ENCODE measurements at places on chromosomes 13 and 19.

DNA sequence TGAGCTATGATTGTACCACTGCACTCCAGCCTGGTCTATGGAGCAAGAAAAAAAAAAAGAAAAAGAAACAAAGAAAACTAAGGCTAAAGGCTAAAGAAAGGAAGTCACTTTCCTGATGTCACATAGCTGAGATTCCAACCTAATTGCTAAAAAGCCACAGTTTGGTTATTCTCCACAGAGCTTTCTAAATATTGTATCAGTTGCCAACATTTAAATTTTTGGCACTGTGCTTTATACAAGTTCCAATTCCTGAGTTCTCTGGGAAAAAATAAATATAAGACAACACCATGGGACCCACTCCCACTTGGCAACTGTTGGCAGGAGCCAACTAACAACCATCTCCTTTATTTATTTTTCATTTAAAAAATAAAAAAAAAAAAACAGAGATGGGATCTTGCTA lies 11.2 kb upstream of the LYPD3 start:
- DNase-seq, result peak; percentile 33

DNA sequence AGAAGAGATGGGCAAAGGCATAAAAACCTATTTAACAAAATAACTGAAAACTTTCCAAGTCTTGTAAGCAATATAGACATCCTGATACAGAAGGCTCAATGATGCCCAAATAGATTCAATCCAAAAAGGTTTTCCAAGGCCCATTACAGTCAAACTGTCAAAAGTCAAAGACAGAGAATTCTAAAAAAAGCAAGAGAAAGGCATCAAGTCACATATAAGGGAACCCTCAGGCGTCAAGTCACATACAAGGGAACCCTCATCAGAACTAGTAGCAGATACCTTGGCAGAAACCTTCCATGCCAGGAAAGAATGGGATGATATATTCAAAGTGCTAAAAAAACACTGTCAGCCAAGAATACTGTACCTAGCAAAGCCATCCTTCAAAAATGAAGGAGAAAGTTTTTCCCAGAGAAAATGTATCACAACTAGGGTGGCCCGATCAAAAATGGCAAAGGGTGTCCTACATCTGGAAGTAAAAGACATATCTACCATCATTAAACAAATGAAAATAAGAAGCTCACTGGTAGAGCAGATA lies 21.2 kb downstream of the ZNF829 start:
- DNase-seq, result no peak

- no peak for DNase-seq
Measured at GRCh38 chr19:30017172-30017571, 75.1 kb downstream of the URI1 start.

DNA sequence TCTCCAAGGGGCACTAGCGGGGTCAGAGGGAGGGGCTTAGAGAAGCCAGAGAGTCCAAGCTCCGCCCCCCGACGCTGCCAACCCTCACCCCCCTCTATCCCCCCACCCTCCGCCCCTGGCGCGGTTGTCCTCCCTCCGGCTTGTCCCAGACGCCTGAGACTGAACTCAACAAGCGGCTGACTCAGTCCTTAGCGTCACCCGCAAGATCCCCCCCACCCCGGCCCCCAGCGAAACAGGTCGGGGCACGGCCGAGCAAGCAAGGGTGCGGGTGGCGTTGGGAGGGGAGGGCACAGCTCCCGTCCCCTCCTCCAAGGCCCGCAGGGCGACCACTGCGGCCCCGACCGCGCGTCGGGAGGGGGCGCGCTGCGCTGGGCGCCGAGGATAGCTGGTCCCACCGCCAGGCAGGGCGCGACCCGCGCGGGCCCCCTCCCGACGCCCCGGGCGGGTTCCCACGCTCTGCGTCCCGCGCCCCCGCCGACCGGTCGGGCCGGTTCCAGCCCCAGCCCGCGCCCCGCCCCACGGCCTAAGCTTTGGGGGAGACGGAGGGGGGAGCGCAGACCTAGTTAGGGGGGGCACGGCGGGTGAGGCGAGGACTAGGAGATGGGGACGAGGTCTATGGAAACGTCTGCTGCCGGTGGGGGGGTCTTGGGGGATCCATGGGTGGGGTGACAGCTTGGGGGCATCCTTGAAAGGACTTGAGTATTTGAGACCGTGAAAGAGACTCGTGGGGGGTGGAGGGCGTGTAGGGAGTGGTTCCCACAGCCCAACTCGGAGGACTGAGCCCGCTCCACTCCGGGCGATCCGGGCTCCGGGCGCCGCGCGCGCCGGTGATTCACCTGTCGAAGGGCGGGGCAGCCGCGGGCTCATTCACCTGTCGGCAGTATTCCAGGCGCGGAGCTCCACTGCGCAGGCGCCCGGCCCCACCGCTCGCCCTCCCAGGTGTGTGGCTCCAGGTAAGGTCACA lies 5.1 kb downstream of the NOTCH3 start:
- no peak for DNase-seq

DNA sequence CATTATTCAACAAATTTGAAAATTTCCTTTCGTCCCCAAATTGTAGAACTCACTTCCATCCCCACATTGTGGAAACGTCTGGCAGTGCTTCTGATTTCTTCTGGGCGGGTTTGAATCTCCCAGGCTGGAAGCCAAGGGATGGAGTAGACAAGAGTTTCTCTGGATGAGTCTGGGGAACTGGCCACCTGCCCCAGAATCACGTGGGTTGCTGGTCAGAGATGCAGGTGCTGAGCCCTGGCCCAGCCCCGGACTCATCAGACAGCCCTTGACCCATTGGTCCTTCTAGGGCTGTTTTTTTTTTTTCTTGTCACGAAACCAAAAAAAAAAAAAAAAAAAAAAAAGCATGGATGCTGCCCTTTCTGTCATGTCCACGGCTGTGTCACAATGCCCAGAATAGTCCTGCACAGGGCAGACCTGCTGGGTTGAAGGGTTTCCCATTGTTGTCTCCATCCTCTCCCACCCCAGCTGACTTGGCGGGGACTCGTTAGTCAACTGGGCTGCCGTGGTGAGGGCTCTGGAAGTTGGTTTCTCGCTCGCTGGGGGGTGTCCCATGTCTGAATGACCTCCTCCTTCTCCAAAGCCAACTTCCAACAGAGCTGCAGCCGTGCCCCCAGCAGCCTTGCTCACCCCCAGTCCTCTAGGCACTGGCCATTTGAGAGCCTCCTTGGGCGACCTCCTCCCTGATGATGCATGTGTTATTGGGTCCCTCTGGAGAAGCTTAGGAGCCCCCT lies 12.8 kb downstream of the CHST8 start:
- no peak for DNase-seq

DNA sequence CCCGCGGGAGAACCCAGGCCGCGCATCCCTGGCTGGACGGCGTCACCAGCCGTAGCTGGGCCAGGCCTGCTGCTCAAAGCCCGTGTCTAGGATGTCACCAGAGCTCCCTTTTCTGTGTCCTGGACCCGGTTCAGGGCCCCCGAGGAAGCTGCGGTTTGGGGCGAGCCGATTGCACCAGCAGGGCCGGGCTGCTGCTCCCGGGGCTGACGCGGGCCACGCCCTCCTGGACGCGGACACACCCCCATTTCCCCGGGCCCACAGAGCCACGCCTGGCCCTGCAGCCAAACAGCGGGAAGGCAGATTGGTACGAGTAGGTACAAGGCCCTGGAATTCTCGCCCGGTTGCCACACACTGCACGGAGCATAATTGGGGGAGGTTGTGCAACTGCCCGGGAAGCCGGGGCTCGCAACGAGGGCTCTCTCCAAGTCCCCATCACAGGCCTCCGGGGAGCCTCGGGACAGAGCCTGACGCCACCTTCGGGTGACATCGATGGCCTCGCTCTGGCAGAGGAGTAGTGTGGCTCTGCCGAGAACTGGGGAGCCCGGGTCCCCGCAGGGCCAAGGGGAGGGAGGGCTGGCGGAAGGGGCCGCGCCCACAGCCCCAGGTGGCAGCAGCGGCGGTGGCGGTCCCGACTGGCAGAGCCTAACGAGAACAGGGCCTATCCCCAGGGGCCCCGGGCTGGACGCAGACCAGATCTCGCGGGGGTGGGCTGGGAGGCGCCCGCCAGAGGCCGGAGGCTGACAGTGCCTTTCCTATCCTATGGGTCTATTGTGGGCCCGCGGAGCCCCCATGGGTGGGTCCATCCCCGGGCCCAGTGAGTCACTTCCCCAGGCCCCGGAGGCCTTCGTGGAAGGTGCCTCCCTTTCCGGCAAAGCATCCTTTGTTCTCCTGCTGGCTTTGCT lies 23.5 kb downstream of the KCTD15 start:
- DNase-seq, result no peak

GRCh38 chr13:70173598-70173959 lies 65.3 kb upstream of the KLHL1 start:
- no peak for DNase-seq

DNA sequence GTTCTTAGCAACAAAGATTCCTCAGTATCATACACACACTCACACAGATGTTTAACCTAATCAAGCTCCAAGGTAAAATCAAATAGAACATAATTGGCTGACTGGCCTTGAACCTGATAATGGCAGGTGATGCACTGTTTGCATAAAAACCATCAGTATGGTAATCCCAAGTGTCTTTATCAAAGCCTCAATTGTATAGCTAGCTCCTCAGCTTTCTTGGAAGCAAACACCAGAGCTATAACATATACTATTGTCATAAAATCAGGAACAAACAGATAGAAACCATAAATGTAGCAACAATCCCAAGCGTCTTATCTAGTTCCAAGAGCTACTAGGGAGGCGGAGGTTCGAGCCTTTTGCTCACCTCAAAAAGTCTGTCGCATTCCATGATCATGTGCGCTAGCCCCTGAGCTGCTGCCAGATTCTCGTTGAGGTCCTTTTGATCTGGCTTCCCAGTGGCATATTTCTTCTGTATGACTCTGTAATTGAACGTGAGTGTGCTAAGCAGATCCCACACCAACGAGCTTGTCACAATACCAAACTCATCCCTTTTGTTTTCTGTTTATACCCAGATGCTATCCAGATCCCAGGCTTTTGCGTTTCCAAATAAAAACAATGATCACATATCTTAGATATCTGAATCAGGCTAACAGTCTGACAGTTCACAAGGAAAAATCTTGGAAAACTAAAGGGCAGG lies 95.3 kb downstream of the KL start:
- DNase-seq, result no peak

DNA sequence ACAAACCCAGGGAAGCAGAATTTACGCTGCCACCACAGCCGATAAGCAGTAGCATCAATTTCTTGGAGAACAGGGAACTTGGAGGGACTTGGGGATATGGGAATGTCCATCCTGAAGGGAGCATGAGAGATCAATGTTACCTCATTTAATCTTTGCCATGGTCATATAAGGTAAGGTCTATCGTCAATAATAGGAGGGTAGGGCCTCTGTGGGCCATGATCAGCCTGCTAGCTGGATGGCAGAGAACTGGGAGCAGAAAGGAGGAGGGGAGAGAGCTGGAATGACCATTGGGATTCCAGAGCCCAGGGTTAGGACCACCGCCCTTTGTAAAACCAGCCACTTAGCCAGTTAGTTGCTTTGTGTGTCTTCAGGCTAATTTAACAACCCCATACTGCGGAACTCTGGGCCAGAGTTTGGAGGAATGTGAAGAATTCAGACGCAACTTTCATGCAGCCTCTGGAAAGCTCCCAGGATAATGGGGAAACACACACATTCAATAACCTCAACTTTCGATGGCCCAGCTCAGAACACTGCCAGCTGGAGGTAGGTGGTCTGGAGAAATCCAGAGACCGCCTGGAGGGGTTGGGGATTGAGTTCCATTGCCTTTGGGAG lies 40.3 kb downstream of the ZNF557 start:
- no peak for DNase-seq

DNA sequence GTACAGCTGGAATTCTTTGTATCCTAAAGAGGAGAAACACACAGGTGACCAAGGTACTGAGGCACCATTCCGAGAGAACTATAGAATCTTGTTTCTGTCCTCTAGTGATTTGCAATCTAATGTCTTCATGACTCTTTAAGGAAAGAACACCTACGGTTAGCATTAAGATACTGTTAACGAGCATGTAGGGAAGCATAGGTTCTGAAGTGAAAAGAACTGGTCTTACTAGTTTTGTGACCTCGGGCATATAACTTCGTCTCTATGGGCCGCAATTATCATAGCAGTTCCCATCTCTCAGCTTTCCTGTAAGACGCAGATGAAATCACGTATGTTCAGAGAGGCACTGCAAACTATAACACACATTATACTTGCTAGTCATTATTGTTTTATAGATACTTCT lies 193.0 kb upstream of the NBEA start:
- no peak for DNase-seq

All from RCC 7860 (cell line).